ENCODE measurements at places on chromosomes 4 and X.

GRCh38 chrX:11953615-11954014, 184.7 kb upstream of the FRMPD4 start:
- DNase-seq: no peak

GRCh38 chr4:138821331-138821730, 194.2 kb upstream of the NOCT start:
- no peak for DNase-seq

DNA sequence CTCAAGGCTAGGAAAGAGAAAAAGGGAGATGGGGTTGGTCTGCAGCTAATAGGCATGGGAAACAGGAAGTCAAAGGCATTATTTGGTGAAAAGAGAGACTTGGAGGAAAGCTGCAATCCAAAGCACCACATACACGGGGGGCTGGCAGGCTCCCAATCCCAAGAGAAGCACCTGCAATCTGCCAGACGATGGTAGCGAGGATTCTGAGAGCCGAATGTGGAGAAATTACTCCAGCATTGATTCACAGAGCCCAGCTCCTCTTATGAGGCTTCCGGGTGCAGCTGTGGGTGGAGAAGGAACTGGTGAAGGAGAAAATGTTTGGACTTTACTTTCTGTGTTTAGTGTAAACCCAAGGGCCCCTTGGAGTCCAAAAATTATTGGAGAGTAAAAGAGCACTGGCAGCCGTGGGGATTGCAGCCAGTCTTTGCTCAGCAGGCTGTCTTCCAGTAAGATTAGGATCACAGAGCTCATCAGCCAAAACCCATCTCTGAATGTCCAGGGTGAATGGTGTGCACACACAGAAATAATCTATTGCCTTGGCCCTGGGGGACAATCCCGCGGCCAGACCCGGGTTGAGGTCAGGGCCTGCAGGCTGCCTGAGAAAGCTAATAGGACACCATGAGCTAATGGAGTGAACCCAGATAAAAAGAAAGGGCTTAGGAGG, 197.6 kb downstream of the KIT start:
- DNase-seq: no peak

- no peak for DNase-seq
These were observed 82.6 kb upstream of the HS3ST1 start for GRCh38 chr4:11511321-11511720.

- DNase-seq: no peak
These were observed 1539.0 kb upstream of the IGFBP7 start for GRCh38 chr4:58649226-58649625.

DNA sequence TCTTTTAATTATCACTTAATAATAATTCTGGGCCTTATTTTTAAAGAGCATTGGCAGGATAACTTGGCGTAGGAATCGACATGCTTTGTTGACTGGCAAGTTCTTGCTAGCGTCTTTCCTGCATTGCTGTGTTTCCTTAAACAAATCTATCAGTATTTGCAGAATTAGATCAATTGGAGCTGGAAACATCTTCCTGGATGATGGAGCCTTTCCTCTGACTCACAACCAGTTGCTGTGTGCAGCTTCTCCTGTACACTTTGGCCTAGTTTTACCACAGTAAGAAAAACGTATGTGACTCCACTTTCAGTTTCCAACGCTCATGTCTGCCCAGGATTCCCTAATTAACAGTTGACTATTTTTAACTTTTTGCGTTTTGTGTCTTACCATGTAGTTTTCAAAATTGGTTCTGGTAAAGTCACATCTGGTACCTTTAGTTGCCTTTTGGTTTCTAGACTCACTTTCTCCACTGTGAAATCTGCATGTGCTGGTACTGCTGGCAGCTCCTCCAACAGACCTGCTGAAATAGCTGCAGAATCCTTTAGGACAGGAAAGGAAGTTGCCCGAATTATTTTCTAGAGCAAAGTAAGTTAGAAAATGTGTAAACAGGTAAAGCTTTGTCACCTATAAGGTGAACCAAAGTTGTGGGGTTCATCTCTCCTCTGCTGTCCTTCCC, 553.2 kb upstream of the FAT1 start:
- no peak for DNase-seq

DNA sequence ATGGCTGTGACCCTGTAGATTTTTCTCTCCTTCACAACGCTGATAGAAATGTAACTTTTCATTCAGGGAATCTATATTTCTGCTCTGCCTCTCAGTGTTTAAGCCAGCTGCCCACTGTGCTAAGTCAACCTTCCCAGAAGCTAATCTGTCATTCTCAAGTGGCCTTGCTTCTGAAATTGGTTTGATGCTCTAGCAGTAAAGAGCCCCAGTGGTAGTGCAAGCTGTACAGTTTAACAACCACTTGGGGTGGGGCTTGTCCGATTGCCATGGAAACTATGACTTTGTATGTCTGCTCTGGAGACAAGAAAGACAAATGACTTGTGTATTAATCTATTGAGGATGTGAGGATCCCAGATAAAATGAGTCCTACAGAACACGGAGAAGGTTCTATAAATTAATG, 620.9 kb upstream of the GALNT7 start:
- DNase-seq: no peak

All from amygdala (tissue), 56 donors.